ENCODE measurements at places on chromosomes 1 and 21. TPM values are rescaled to one million over a fixed set of nuclear protein-coding genes. Genes with fewer than 3 reads are reported as not detected.
A peak's percentile ranks its signal among the peaks of the same experiment; 100 is the strongest.

DNA sequence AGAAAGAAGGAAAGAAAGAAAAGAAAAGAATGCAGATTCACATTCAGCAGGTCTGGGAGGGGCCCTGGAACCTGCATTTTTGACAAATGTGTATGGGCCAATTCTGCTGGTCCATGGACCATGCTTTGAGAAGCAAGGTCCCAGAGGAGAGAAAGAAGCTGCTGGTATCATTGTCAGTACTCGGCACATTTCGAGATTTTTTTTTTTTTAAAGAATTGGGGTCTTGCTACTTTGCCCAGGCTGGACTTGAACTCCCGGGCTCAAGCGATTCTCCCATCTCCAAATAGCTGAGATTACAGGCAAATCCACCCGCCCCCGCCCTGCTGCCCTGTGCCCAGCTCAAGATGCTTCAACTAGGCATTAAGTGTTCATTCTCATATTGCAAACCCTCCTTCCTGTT, 13.6 kb upstream of the DISP3 start:
- no peaks in the 10 kb centered on the region for H3K27me3 ChIP-seq
- no peak overlapping the region for H3K4me3 ChIP-seq
- no peaks in the 10 kb centered on the region for H3K36me3 ChIP-seq
- H3K4me1 ChIP-seq, result no peaks in the 10 kb centered on the region

DNA sequence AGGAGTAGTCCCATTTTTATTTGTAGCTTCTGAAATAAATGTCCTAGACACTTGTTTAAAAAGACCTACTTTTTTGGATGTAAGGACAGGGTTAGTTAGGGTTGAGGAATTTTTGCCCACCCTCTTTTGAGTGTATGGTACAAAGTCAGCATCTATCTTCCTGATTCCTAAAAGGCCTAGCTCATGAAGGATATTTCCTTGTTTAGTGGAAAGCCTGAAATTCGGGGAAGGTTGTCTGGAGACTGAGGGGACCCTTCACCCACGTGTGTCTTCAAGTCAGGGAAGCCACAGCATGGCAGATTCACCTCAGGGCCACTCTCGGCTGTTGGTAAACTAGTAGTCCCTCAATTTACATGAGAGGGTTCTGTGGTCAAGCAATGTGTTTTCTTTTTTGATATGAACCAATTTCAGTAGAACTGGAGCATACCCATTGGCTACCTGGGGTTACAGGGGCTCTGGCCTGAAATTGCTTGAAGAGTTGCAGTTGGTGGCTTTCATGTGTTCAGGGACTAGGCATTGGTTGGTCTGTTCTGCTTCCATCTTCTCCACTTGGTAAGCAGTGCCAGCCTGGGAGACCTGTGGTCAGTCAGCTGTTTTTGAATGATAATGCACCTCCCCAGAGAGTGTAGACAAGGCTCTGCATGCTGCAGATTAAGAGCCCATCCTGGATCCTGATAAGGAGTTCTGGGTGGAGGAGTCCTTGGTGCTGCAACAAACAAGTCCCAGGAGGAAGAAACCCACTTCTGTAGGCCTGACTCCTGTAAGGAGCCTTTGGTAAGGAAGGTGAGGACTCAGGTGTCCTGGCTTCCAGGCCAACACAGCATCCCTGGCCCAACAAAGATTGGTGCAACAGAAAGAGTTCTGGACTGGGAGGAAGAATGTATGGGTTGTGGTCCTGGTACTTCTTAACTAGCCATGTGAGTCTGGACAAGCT, 6.3 kb downstream of the BTG2 start:
- no peaks in the 10 kb centered on the region for H3K27me3 ChIP-seq
- peaks cover 16% of the 10 kb centered on the region for H3K36me3 ChIP-seq
- DNase-seq, result no peak
- H3K4me1 ChIP-seq, result peaks cover 43% of the 10 kb centered on the region
- no peak overlapping the region for H3K4me3 ChIP-seq
- no peak overlapping the region for H3K27ac ChIP-seq

GRCh38 chr1:6118415-6118814, 61.7 kb downstream of the CHD5 start:
- no peak overlapping the region for H3K4me3 ChIP-seq
- no peak overlapping the region for H3K27ac ChIP-seq
- no peak for DNase-seq
- peaks cover 6% of the 10 kb centered on the region for H3K36me3 ChIP-seq
- no peaks in the 10 kb centered on the region for H3K4me1 ChIP-seq

- no peaks in the 10 kb centered on the region for H3K36me3 ChIP-seq
- H3K27me3 ChIP-seq, result no peaks in the 10 kb centered on the region
- no peak overlapping the region for H3K4me3 ChIP-seq
- no peak overlapping the region for H3K27ac ChIP-seq
- no peaks in the 10 kb centered on the region for H3K4me1 ChIP-seq
Observed at GRCh38 chr1:55244476-55245099, 29.4 kb upstream of the USP24 start.

Gene NOTCH2
- total RNA-seq, result 91.1 TPM

DNA sequence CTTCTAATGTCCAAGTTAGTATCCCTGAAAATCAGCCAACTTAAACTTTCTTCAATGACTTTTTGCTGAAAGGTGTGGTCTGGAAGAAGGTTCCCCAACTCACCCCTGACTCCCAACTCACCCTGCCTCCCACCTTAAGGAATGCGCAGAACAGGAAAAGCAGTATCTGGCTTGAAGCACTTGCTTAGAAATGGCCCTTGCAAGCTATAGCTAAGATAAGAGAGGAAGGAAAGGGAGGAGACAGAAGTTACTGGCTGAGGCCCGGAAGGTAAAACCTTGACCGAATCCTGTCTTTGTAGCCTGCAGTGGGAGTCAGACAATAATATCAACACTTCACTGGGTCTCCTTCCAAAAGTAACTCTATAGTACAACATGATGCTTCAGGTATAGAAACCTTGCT, 2.9 kb downstream of the CYYR1 start:
- H3K27me3 ChIP-seq, result no peaks in the 10 kb centered on the region
- H3K36me3 ChIP-seq, result no peaks in the 10 kb centered on the region
- no peak for DNase-seq

Gene CTSE
- not detected for total RNA-seq

Gene MIGA1
- total RNA-seq, result 18.7 TPM

Gene RCSD1
- 18.4 TPM for total RNA-seq

Gene PSMG1
- total RNA-seq, result 23.5 TPM

DNA sequence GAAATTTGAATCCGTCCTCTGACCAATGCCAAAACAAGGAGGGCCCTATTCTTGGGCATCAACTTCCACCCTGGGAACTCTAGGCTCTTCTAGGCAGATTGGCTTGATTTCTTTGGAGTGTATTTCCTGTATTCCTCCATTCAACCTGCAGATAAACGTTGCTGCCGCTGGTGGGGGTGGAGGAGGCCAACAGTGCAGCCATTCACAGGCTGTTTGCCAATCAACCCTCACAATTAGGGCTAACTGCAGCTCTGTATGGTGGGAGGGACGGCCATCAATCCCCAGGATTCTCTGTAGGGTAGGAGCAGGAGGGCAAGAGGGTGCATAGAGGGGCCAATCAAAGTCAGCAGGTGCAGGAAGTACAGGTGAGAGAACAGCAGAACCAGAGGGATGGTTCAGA, 273.1 kb upstream of the PROX1 start:
- H3K36me3 ChIP-seq, result no peaks in the 10 kb centered on the region
- H3K4me3 ChIP-seq, result no peak overlapping the region

- no peaks in the 10 kb centered on the region for H3K27me3 ChIP-seq
- DNase-seq, result peak; percentile 66
- H3K36me3 ChIP-seq, result no peaks in the 10 kb centered on the region
- no peak overlapping the region for H3K4me3 ChIP-seq
Observed at GRCh38 chr1:30313176-30313575, 410.2 kb downstream of the MATN1 start.

Gene BSND
- total RNA-seq, result not detected

- no peak overlapping the region for H3K4me3 ChIP-seq
- no peaks in the 10 kb centered on the region for H3K27me3 ChIP-seq
- peak overlapping the region; percentile 25 for H3K27ac ChIP-seq
- H3K4me1 ChIP-seq, result peaks cover 8% of the 10 kb centered on the region
Observed at GRCh38 chr1:46569116-46569515, 17.7 kb upstream of the KNCN start.

Gene KCND3
- total RNA-seq, result 48.1 TPM

DNA sequence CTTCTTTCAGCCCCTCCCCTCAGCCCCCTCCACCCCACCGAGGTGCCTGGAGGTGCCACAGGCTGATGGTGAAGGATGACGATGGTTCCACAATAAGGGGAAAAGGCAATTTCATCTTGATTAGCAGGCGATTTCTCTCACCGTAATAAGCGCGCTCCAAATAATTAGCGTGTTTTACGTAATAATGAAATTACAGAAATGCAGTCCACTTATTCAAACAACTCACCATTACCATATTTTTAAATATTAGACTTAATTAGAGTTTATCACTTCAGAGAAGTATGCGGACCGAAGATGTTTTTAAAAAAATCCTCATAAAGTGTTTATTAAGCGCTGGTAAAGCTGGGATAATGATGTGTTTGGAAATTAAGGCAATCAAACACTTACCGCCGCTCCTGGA, 14.9 kb downstream of the DMAP1 start:
- H3K36me3 ChIP-seq, result peaks cover 37% of the 10 kb centered on the region
- H3K4me3 ChIP-seq, result no peak overlapping the region
- no peaks in the 10 kb centered on the region for H3K4me1 ChIP-seq

Gene C1orf53
- not detected for total RNA-seq

- no peaks in the 10 kb centered on the region for H3K36me3 ChIP-seq
- DNase-seq, result no peak
- no peak overlapping the region for H3K4me3 ChIP-seq
- H3K27ac ChIP-seq, result no peak overlapping the region
- H3K4me1 ChIP-seq, result no peaks in the 10 kb centered on the region
Observed at GRCh38 chr21:26365849-26366248, 195.3 kb upstream of the APP start.

DNA sequence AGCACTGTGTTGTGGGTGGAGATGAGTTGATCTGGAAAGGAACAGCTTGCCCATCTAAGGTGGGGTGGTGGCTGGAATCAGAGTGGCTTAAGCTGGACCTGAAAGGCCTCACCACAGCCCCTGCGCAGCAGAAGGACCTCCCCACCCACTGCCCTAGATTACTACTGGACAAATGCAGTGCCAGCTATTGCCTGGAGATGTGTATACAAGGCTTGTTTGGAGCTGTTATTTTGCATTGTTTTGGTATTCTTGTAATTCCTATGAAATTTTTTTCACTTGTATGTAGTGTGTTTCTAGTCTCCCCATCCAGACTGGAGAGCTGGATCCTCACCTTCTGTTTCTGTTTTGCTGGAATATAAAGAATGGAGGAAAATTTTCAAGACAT, 1.3 kb upstream of the SLC30A1 start:
- H3K27me3 ChIP-seq, result no peaks in the 10 kb centered on the region
- H3K36me3 ChIP-seq, result peaks cover 7% of the 10 kb centered on the region
- H3K27ac ChIP-seq, result peak overlapping the region; percentile 98
- no peak for DNase-seq

Gene LYPD8
- total RNA-seq, result not detected

Gene TFAP2E
- total RNA-seq, result 0.71 TPM

GRCh38 chr1:115477071-115477470, 139.0 kb upstream of the NGF start:
- no peak for DNase-seq
- no peak overlapping the region for H3K4me3 ChIP-seq
- H3K36me3 ChIP-seq, result no peaks in the 10 kb centered on the region
- peaks cover 29% of the 10 kb centered on the region for H3K27me3 ChIP-seq
- H3K4me1 ChIP-seq, result no peaks in the 10 kb centered on the region

DNA sequence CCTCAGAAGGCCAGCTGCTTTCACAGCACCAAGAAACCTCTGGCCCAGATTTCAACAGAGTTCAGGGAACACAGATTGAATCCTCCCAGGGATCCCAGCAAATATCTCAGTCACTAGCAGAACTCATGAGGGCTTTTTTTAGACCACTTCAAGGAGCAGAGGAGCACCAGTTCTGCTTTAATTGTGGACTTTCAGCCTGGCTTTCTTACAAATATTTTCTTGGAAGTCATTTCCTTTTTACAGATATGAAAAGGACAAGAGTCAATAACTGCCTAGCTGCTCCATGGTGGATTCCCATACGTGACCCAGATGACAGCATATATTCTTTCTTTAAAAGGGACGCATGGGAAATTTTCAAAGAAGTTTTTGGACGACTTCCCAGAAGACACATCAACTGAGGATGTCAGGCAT, 6.4 kb upstream of the LRRC8B start:
- no peaks in the 10 kb centered on the region for H3K27me3 ChIP-seq
- H3K36me3 ChIP-seq, result no peaks in the 10 kb centered on the region
- H3K4me1 ChIP-seq, result no peaks in the 10 kb centered on the region
- no peak overlapping the region for H3K4me3 ChIP-seq
- DNase-seq, result no peak

All from esophagus muscularis mucosa (tissue), 4 donors.